ENCODE measurements at places on chromosomes 2 and 18. TPM values are rescaled to one million over a fixed set of nuclear protein-coding genes. Genes with fewer than 3 reads are reported as not detected.

Gene CYTIP
- 5.1 TPM for total RNA-seq

Gene MARCO
- total RNA-seq = 0.31 TPM

Gene TSPYL6
- total RNA-seq = 0.31 TPM

Gene RAB27B
- 35.1 TPM for total RNA-seq

- no peak for DNase-seq
Measured at GRCh38 chr18:832085-832681, 20.1 kb upstream of the YES1 start.

- no peak for DNase-seq
Measured at GRCh38 chr18:63046375-63046774, 273.2 kb downstream of the BCL2 start.

DNA sequence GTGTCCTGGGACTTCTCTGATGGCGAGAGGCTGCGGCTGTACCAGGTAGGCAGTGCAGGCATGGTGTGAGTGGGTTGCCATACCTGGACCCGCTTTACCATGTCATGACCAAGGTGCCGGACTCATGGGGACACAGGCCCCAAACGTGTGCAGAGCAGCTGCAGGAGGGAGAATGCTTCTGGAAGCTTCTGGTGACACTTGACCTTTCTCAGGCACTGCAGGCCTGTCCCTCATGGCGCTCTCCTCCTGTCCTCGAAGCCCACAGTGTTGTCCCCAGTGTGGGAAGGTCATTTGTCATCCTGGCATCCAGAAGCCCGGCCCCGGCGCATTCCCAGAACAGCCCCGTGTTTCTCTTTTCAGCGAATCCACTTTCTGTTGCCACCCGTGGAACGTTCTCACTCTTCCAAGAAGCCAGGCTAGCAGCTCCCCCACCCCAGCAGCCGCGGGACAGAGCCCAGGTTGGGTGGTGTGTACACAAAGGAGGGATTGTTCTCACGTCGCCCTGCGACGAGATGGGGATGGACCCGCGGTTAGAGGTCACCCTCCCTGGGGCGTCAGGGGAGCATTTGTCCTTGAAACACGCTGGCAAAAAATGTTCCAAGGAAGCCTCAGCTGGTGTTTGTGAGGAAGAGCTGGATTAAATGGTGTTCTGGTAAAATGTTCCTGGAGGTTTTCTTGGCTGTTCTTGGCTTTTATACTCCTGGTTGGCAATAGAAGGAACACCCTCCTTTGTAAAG lies 43.7 kb downstream of the SH3BP4 start:
- DNase-seq = no peak

- no peak for DNase-seq
Measured at GRCh38 chr2:174762464-174762863, 1.8 kb downstream of the CHRNA1 start.
